Calu3 (cell line): ENCODE measurements at places on chromosomes 2 and 18. TPM values are rescaled to one million over a fixed set of nuclear protein-coding genes. Genes with fewer than 3 reads are reported as not detected.

DNA sequence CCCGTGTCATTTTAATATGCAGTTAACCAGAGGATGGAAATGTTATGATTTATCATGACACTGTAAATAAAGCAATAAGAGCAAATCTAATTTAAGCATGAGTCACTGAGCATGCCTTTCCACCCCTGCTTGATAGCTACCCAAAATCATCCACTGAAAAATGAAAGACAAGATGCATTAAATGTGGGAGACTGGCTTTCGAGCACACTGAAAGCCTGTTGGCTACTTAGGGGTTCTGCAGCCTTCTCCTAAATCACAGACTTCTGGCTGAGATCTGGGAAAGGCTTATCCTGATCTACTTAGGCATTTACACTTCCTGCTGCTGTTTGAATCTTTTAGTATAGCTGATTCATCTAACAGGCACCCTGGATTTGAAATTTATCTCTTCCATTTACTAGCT is 778.3 kb upstream of the CDH7 start:
- H3K4me3 ChIP-seq = no peak overlapping the region
- no peak overlapping the region for H3K27ac ChIP-seq
- no peaks in the 10 kb centered on the region for H3K4me1 ChIP-seq

- H3K4me1 ChIP-seq = no peaks in the 10 kb centered on the region
- H3K4me3 ChIP-seq = no peak overlapping the region
- DNase-seq = no peak
- H3K36me3 ChIP-seq = peaks cover 32% of the 10 kb centered on the region
- no peaks in the 10 kb centered on the region for H3K27me3 ChIP-seq
Observed at GRCh38 chr18:9539283-9539682, 64.0 kb downstream of the RALBP1 start.

Gene PTPRN
- total RNA-seq = not detected in 2 replicates

Gene GCG
- total RNA-seq = not detected in 2 replicates

DNA sequence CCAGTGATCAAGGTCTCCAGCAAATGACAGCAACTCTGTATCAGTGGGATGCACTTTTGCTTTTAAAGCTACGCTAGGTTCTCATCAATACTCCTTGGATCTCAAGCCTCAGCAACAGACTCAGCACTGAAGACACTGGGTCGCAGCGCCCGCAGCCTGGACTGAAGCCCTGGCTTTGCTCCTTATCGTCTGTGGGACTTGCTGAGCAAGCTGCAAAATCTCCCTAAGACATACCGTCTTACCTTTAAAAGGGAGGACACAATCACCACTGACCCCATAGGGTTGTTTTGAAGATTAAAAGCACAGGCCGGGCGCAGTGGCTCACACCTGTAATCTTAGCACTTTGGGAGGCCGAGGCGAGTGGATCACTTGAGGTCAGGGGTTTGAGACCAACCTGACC is 8.1 kb downstream of the CYB5A start:
- H3K4me1 ChIP-seq = peaks cover 69% of the 10 kb centered on the region
- no peak for DNase-seq
- peaks cover 19% of the 10 kb centered on the region for H3K36me3 ChIP-seq

DNA sequence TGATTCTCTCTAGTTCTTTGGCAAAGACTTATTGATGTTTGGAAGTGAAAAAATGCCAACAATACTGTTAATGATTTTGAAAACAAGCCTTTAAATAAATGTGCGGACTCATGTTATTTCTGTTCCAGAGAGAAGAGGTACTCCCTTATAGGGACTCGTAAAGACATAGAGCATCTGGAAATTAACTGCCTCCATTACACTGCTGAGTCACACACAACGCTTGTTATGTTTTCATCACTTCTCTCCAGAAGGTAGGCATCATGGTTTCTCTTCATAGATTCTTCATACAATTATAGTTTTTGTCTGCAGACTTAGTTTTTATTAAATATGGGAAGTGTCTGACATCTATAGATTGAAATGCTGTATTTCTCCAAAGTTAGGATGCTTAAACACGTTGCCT is 302.5 kb upstream of the EPC2 start:
- no peak overlapping the region for H3K4me3 ChIP-seq
- no peaks in the 10 kb centered on the region for H3K27me3 ChIP-seq
- no peaks in the 10 kb centered on the region for H3K36me3 ChIP-seq
- H3K27ac ChIP-seq = no peak overlapping the region

DNA sequence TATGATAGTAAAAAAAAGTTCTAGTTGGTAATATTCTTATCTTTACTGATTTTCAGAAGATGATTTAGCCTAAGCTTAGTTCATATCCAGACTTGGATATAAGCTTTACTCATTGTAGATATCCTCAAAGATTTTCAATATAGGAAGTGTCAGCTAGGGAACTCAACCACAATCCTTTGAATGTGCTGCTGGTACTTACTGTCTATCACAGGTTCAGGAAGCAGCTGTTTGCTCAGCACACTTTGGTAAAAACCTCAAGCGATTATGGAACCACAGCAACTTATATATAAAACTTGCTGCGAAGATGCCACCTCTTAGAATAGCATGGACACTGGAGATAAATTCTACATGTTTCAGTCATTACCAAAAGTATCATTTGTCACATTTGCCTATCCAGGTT is 60.1 kb upstream of the TNFRSF11A start:
- H3K4me3 ChIP-seq = no peak overlapping the region
- H3K27me3 ChIP-seq = no peaks in the 10 kb centered on the region
- no peak overlapping the region for H3K27ac ChIP-seq
- DNase-seq = no peak
- peaks cover 16% of the 10 kb centered on the region for H3K36me3 ChIP-seq

DNA sequence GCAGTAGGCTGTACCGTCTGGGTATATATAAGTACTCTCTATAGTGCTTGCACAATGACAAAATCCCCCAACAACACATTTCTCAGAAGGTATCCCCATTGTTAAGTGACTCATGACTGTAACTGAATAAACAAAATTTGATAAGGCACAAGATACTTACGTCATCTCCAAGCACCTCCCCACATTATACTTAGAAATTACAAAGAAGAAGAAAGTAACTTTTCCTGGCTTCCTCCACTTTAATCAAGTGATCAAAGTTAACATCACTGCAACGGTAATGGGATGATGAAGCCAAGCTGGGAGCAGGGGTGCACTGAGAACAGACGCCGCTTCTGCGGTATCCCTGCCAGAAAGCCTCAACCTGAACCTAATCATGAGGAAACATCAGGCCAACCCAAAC is 9.7 kb downstream of the TNS1 start:
- H3K36me3 ChIP-seq = peaks cover 6% of the 10 kb centered on the region
- H3K27me3 ChIP-seq = peaks cover 42% of the 10 kb centered on the region
- DNase-seq = no peak

Gene ALPP
- total RNA-seq = not detected in 2 replicates

DNA sequence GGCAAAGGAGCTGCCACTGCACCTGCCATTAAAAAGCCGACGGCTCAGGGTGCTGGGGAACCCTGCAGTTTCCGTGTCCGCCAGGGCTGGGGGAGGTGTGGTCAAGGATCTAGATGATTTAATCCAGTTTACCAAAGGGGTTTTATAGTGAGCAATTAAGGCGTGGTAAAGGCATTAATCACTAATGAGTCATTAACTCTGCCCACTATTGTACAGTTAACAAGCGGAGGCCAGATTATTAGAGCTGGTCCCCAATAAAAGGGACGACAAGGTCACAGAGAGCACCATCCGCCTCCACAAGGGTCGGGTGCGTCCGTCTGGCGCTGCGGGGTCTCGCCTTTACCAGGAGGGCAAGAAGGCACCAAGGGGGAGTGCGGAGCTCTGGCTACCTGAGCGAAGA is 9.6 kb downstream of the RAX start:
- H3K27me3 ChIP-seq = peaks cover 91% of the 10 kb centered on the region
- H3K4me1 ChIP-seq = peaks cover 24% of the 10 kb centered on the region
- no peak overlapping the region for H3K27ac ChIP-seq

Gene CHRND
- total RNA-seq = not detected in 2 replicates

GRCh38 chr18:64992654-64993053 is 758.2 kb upstream of the CDH7 start:
- no peaks in the 10 kb centered on the region for H3K36me3 ChIP-seq
- no peaks in the 10 kb centered on the region for H3K4me1 ChIP-seq
- no peak overlapping the region for H3K27ac ChIP-seq
- DNase-seq = no peak
- no peak overlapping the region for H3K4me3 ChIP-seq
- H3K27me3 ChIP-seq = no peaks in the 10 kb centered on the region

DNA sequence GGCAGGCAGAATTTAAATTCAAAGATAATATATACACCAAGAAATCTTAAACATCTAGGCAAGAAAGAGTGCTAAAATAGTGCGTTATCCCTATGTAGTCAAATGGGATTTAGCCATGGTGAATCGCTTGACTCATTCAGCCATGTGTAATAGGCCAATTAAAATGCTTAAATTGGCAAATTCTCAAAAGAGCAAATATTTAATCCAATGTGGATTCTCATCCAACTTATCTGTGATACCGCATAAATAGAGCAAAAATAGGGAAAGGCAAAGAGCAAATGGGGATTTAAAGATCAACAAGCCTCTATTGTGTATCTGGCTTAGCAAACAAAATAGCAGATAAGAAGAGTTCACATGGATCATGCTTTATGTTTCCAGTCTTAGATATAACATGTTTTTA is 123.2 kb upstream of the RPRM start:
- no peaks in the 10 kb centered on the region for H3K4me1 ChIP-seq
- no peaks in the 10 kb centered on the region for H3K36me3 ChIP-seq
- H3K27ac ChIP-seq = no peak overlapping the region
- H3K27me3 ChIP-seq = no peaks in the 10 kb centered on the region
- H3K4me3 ChIP-seq = no peak overlapping the region

Gene HOXD3
- not detected in 2 replicates for total RNA-seq

DNA sequence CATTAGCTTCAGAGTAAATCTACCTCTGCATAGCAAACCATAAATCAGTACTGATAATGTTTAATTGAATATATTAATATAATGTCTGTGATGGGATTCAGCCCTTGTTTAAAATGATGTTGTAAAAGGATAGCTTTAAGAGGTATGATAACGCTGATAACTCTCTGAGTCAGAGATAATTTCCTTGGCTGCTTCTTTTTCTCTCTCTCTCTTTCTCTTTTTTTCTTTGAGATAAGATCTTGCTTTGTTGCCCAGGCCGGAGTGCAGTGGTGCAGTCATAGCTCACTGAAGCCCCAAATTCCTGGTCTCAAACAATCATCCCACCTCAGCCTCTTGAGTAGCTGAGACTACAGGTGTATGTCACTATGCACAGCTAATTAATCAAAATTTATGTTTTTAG is 35.7 kb downstream of the CDH7 start:
- no peaks in the 10 kb centered on the region for H3K36me3 ChIP-seq
- no peak for DNase-seq
- no peaks in the 10 kb centered on the region for H3K4me1 ChIP-seq
- no peak overlapping the region for H3K4me3 ChIP-seq

GRCh38 chr2:21372654-21373053 is 248.9 kb downstream of the TDRD15 start:
- DNase-seq = no peak
- no peaks in the 10 kb centered on the region for H3K4me1 ChIP-seq
- H3K27me3 ChIP-seq = peaks cover 25% of the 10 kb centered on the region
- no peaks in the 10 kb centered on the region for H3K36me3 ChIP-seq
- no peak overlapping the region for H3K4me3 ChIP-seq
- H3K27ac ChIP-seq = no peak overlapping the region

Gene HRH4
- 0.09 TPM in 1 of 2 replicates, not detected in the other for total RNA-seq

Gene SLC8A1
- 0.05 and 0.10 TPM in 2 replicates for total RNA-seq

GRCh38 chr18:24968238-24968775 is 383.7 kb downstream of the ZNF521 start:
- no peaks in the 10 kb centered on the region for H3K36me3 ChIP-seq
- no peak overlapping the region for H3K27ac ChIP-seq
- H3K27me3 ChIP-seq = peaks cover 20% of the 10 kb centered on the region
- no peaks in the 10 kb centered on the region for H3K4me1 ChIP-seq
- DNase-seq = no peak

Gene TDRD15
- not detected in 2 replicates for total RNA-seq

Gene MEIS1
- 8.1 and 11.5 TPM in 2 replicates for total RNA-seq

Gene KLHL41
- total RNA-seq = 0.21 TPM in 1 of 2 replicates, not detected in the other

DNA sequence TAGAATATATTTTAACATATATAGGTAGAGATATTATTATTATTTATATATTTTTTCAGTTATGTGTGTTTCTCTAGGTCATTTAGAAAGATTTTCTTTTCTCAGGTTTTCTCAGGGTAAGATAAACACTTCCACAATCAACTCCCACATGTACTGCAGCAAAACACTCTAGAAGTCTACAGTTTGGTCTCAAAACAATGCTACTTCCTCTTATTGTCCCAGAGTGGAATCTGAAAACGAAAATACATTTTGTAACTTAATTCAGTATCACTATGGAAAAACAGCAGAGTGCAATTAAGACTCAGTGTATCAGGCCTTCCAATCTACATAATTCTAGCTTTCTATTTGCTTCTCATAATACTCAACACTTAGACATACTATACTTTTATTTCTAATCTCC is 190.1 kb upstream of the SLC35G4 start:
- H3K4me3 ChIP-seq = no peak overlapping the region
- no peaks in the 10 kb centered on the region for H3K36me3 ChIP-seq
- H3K27ac ChIP-seq = no peak overlapping the region
- DNase-seq = no peak
- H3K4me1 ChIP-seq = no peaks in the 10 kb centered on the region
- H3K27me3 ChIP-seq = peaks cover 22% of the 10 kb centered on the region

Gene GREB1L
- total RNA-seq = 3.8 and 4.5 TPM in 2 replicates

- H3K27me3 ChIP-seq = no peaks in the 10 kb centered on the region
- H3K36me3 ChIP-seq = peaks cover 5% of the 10 kb centered on the region
- peak overlapping the region; percentile 33 for H3K27ac ChIP-seq
- H3K4me3 ChIP-seq = peak overlapping the region; percentile 37
- peaks cover 17% of the 10 kb centered on the region for H3K4me1 ChIP-seq
Observed at GRCh38 chr18:56861244-56861643, 210.1 kb downstream of the WDR7 start.

GRCh38 chr18:43590182-43590903 is 313.1 kb upstream of the SYT4 start:
- H3K27ac ChIP-seq = no peak overlapping the region
- DNase-seq = peak; percentile 59
- no peaks in the 10 kb centered on the region for H3K4me1 ChIP-seq
- H3K4me3 ChIP-seq = no peak overlapping the region
- no peaks in the 10 kb centered on the region for H3K27me3 ChIP-seq
- H3K36me3 ChIP-seq = peaks cover under 1% of the 10 kb centered on the region

GRCh38 chr18:7541835-7542234 is 25.3 kb upstream of the PTPRM start:
- no peaks in the 10 kb centered on the region for H3K27me3 ChIP-seq
- no peak overlapping the region for H3K27ac ChIP-seq
- no peaks in the 10 kb centered on the region for H3K36me3 ChIP-seq
- DNase-seq = no peak

GRCh38 chr2:36423172-36423571 is 67.6 kb downstream of the CRIM1 start:
- no peak for DNase-seq
- peaks cover 4% of the 10 kb centered on the region for H3K36me3 ChIP-seq

- peaks cover 79% of the 10 kb centered on the region for H3K27me3 ChIP-seq
- H3K36me3 ChIP-seq = peaks cover 2% of the 10 kb centered on the region
- no peak for DNase-seq
- H3K4me1 ChIP-seq = peaks cover 4% of the 10 kb centered on the region
Observed at GRCh38 chr2:69007603-69008002, 5.4 kb upstream of the ANTXR1 start.

- H3K27me3 ChIP-seq = no peaks in the 10 kb centered on the region
- H3K36me3 ChIP-seq = peaks cover 50% of the 10 kb centered on the region
- no peak overlapping the region for H3K27ac ChIP-seq
- H3K4me3 ChIP-seq = no peak overlapping the region
- H3K4me1 ChIP-seq = peaks cover 5% of the 10 kb centered on the region
Observed at GRCh38 chr2:37110306-37111212, 26.2 kb downstream of the GPATCH11 start.

- no peaks in the 10 kb centered on the region for H3K4me1 ChIP-seq
- H3K27ac ChIP-seq = no peak overlapping the region
Observed at GRCh38 chr2:165497659-165498317, 28.3 kb downstream of the CSRNP3 start.

- no peak for DNase-seq
- H3K27me3 ChIP-seq = peaks cover 32% of the 10 kb centered on the region
- no peaks in the 10 kb centered on the region for H3K4me1 ChIP-seq
- no peak overlapping the region for H3K27ac ChIP-seq
Observed at GRCh38 chr18:11251891-11252270, 102.5 kb upstream of the PIEZO2 start.

Gene MATN3
- 2.3 and 3.4 TPM in 2 replicates for total RNA-seq
